CD4-positive, alpha-beta T cell treated with Interferon alpha-2 for 1 hour (primary cell): ENCODE measurements at places on chromosomes 11 and 22.
A peak's percentile ranks its signal among the peaks of the same experiment; 100 is the strongest.

DNA sequence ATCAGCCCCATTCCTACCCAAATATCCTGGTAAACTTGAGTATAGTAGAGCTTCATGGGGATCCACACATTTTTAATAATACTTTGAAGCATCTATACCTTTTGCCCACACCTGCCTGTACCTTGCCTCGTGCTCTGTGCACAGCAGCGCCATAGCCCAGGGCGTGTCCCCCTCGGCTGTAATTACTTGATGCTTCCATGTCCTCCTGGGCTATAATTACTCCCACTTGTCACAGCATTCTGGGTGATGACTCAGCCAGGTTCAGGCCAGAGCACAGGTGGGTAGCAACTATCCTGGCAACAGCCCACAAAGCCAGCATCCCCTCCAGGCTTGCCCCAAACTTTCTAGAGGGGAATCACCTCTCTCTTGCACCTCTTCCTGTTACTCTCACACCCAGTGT is 23.7 kb upstream of the SLC36A4 start:
- no peak for DNase-seq

- DNase-seq = no peak
These were observed 30.1 kb downstream of the EXT2 start for GRCh38 chr11:44125598-44125997.

GRCh38 chr11:67571443-67571842 is 12.2 kb upstream of the GSTP1 start:
- DNase-seq = no peak

GRCh38 chr11:112583261-112583893 is 322.7 kb upstream of the PLET1 start:
- no peak for DNase-seq

GRCh38 chr22:38460426-38460840 is 5.4 kb upstream of the KCNJ4 start:
- DNase-seq = no peak

DNA sequence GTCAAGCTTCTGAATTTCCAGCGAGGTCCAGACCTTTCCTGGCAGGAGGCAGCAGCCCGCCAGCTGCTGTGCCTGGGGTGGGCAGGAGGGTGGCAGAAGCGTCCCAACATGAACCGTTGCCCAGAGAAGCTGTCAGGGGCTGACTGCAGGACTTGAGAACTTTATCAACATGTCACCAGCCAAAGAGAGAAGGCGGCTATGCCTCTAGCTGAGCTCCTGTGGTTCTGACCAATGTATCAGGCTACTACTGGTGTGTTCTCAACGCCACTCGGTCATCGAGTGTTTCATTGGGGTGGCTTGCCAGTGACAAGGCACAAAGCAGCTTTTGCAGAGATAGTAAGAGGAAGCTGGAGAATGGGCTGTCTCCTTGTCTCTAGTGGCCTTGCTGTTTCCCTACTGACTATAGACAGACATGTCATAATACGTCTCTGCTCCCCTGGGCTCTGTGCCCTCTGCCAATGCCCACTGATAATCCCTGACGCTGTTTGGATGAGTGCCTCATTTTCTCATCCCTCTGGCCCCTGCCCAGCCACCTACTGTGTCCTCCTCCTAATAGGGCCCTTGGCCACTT is 17.6 kb upstream of the ASCC2 start:
- DNase-seq = no peak

GRCh38 chr11:70159627-70160570 is 43.2 kb upstream of the FADD start:
- no peak for DNase-seq

GRCh38 chr11:45267652-45268299 is 18.4 kb downstream of the SYT13 start:
- no peak for DNase-seq

GRCh38 chr22:38187413-38188212 is 6.0 kb upstream of the PLA2G6 start:
- DNase-seq = no peak

GRCh38 chr11:81963018-81963417 is 770.6 kb downstream of the FAM181B start:
- DNase-seq = peak; percentile 61

DNA sequence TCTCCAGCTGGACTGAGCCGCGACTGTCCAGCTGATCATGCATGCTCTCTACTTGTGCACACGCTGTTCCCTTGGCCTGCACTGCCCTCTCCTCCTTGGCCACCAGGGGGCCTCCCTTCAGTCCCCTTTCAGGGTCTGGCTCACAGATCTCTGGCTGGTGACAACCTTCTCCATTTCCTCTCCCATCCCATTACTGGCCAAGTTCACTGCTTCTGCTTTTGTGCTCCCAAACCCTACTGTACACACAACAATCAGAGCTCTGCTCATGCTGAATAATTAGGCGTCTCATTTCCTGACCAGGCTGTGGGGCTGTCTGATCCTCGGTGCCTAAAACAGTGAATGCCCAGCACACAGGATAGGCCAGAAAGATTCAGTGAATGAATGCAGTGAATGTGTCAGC is 224.0 kb upstream of the NARS2 start:
- DNase-seq = peak; percentile 57
